Activated CD8-positive, alpha-beta T cell treated with anti-CD3 and anti-CD28 coated beads for 36 hours (primary cell): ENCODE measurements at places on chromosomes 1 and 21. TPM values are rescaled to one million over a fixed set of nuclear protein-coding genes. Genes with fewer than 3 reads are reported as not detected.

Gene FYB2
- not detected for total RNA-seq

Gene MECR
- 42.2 TPM for total RNA-seq

Gene KLHL21
- total RNA-seq: 18.1 TPM

Gene PLEKHA6
- 3.0 TPM for total RNA-seq

DNA sequence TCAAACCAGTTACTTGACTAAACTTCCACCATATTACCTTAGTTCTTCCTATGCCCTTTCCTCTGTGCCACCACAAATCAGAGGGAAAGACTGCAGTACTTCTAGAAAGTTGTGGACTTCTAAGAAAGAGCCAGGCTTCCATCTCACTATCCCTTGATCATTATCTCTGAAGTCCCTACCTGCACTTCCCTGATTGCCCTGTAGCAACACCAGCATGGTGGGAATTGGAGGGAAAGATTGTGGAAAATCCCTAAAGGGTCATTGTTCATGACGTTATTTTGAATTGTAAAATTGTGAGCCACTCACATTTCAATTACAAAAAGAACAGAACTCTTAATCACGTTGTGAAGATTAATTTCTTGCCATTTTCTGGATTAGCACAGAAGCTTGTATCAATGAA, 23.4 kb upstream of the KIAA1614 start:
- no peak for DNase-seq

DNA sequence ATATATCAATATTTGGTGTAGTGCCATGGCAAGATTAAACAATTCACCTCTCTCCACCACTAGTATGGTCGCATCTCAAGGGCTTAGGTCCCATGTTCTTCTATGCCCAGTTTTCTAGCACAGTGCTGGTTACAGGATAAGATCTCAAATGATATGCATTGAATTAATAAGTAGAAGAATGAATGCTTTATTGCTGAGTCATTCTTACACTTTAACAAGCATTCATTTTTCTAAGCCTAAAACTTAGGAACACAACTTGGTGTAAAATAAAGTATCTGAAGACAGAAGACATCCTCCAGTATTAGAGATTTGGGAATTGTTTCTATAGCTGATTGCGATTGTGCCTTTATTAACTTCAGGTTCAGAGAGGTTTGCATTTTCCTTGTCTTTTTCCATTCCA, 85.8 kb downstream of the TBX15 start:
- DNase-seq: no peak

DNA sequence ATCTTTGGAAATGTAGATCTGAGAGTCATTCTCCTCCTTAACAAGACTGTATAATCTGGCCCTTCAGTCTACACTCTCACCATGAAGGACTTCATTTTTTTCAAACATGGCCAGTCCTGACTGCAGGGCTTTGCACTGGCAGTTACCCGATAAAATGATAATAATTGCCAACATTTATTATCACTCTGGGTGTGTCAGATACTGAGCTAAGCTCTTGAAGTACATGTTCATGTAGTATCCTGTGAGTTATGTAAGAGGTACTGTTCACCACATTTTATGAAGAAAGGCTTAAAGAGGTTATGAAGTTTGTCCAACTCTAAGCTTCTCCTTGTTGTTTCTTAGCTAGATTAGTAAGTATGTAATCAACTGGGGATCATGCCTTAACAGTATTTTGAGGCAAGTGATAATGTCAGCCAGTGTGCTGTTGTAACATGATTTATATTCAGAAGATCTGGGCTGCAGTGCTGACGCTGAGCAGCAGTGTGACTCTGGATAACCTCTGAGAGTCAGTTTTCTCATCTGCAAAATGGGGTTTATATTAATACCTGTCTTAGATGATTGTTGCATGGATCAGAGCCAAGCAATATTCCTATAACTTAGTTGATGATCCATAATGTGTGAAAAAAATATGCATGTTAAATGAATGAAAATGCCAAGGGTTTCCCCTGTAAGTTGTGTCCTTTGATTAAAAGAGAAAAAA, 42.1 kb upstream of the LEPR start:
- DNase-seq: no peak

- DNase-seq: no peak
Observed at GRCh38 chr1:211543025-211543424, 35.9 kb downstream of the SLC30A1 start.

DNA sequence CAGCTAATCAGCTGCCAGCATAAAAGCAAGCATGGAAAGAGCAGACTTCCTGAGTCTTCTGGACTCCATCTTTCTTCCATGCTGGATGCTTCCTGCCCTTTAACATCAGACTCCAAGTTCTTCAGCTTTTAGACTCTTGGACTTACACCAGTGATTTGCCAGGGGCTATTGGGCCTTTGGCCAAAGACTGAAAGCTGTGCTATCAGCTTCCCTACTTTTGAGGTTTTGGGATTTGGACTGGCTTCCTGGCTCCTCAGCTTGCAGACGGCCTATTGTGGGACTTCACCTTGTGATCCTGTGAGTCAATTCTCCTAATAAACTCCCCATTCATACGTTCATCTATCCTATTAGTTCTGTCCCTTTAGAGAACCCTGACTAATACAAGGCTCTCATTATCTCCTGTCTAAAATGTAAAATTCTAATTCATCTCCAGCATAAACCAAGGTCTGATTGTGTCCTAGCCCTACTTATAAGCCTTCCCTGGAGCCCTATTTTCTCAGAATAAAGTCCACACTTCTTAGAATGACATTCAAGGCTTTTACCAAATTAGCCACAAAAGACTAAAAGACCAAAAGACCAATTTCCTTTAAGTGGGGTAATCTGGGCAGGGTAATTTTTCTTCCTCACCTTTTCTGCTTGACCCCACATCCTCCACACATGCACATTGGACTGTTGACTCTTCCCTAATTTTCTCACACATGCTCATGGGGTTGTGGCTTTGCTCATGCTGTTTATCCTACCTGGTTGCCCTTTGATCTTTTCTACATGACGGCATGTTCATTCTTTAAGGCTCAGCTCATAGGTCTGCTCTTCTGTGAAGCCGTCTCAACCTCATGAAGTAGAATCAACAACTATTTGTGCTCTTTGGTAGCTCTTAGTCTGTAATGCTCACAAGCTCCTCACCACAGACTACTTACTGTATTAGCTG, 18.1 kb upstream of the ENAH start:
- no peak for DNase-seq

DNA sequence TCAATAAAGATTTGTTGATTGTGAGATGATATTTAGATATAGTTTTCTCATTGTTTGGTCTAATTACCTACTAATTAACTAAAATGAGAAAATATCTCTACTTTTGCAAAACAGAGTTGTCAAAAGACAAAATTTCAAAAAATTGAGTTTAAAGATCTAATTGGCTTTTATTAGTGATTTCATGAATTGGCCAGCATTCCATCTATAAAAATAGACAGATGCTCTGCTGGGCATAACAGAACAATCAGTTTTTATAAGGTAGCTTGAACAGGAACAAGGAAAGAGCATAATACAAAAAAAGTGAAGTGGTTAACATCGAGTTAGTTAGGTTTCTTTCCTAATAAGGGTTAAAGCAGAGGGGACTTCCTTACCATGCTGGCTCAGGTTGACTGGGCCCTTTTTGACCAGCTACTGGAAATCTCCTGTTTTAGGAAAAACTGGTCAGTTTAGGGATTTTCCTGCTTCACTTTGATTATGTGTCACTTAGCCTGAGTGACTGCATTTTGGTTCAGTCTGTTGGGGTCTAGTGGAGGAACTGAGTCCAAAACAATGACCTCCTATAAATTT, 63.0 kb downstream of the VCAM1 start:
- DNase-seq: no peak

DNA sequence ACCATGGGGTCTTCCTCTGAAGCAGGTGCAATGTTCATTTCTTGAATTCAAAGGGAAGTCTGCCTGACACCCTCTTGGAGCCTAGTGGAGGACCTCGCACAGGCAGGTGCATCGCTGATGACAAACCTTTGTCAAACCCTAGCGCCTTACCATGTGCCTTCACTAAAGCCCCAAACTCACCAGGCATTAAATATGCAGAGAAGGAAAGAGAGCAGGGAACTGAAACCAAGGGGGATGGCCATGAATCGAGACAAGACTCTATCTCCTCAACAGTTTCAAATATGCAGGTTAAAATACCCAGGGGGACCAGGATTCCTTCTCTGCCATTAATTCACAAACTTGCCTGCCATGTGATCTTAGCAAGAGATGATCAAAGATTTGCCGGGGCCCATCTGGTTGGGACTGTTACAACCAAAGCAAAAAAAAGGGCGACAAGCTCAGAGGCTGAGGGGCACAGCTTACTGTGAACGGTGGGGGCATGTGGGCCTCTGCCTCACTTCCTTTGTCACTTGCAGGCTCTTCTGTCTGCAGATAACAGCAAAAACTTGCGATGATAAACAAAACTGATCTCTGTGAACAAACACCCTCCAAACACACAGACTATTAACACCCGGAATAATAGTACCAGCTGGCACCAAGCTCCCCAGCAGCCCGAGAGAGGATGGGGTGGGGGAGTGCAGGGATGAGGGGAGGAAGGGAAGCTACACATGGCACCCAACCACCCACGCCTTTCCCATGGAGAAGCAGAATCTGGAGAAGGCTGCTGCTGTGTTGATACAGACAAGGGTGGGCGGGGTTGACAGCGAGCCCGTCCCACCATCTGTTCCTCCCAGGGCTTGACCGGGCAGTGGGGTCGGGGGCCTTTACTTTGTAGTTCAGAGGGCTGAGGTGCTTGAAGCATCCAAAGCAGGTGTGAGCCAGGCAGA, 33.9 kb downstream of the TMEM63A start:
- peak; percentile 58 for DNase-seq

DNA sequence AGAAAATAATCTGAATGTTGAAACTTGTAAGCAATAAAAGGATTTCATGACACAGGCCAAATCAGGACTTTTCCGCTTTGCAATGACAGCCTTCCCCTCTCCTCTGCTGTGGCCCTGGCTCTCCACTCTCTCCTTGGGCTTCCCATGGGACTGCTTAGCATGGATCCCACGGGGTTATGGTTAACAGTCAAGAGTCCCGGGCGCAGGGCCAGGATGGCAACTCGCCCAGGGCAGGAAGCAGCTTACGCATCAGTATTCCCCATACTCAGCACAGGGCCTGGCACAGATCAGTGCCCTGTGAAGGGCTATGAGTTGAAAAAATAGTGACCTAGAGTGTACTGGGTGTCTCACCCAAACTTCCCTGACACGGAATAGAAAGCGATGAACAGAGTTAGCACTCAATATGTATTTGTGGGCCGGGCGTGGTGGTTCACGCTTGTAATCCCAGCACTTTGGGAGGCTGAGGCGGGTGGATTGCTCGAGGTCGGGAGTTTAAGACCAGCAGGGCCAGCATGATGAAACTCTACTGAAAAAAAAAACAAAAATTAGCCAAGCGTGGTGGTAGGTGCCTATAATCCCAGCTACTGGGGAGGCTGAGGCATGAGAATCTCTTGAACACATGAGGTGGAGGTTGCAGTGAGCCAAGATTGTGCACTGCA, 29.1 kb upstream of the GRHL3 start:
- no peak for DNase-seq

GRCh38 chr1:108611984-108612383, 48.9 kb downstream of the HENMT1 start:
- no peak for DNase-seq

DNA sequence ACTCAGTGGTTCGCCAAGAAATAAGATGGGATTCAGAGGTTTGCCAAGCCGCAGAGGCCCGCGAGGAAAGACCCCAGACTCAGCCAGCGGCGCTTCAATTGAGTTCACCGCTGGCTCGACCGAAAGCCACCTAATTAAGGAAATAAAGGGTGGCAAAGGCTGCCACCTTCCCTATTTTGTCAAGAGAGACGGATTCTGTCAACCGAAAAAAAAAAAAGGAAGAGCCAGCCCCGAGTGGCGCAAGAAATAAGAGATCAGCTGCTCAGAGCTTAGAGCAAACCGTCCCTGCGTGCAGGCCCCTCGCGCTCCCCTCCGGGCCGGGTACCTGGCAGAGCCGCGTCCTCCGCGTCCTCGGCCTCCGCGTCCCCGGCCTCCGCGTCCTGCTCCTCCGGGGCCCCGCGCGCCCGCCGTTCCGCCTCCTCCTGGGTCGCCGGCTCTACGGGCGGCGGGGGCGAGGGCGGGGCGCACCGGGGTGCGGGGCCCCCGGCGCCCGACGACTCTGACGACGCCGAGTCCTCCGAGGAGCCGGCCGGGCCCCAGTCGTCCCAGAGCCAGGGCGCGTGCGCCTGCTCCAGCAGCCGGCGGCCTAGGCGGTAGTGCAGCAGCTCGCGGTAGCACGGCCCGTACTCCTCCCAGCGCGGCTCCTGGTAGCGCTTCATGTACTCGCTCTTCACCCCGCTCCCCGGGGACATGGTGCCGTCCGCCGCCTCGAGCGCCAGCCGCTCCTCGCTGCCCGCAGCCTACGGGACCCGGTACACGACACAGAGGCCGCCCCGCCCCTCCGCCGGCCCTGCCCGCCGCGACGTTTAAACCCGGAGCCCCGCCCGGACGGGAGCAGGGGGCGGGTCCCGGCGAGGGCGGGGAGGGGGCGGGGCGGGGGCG, 832 bp downstream of the CCSAP start:
- DNase-seq: peak; percentile 76

GRCh38 chr1:14987829-14988603, 165.5 kb upstream of the TMEM51 start:
- no peak for DNase-seq

- DNase-seq: no peak
Observed at GRCh38 chr1:44152692-44153091, 11.3 kb upstream of the KLF18 start.

GRCh38 chr1:79362470-79362869, 355.9 kb upstream of the ADGRL4 start:
- DNase-seq: no peak

DNA sequence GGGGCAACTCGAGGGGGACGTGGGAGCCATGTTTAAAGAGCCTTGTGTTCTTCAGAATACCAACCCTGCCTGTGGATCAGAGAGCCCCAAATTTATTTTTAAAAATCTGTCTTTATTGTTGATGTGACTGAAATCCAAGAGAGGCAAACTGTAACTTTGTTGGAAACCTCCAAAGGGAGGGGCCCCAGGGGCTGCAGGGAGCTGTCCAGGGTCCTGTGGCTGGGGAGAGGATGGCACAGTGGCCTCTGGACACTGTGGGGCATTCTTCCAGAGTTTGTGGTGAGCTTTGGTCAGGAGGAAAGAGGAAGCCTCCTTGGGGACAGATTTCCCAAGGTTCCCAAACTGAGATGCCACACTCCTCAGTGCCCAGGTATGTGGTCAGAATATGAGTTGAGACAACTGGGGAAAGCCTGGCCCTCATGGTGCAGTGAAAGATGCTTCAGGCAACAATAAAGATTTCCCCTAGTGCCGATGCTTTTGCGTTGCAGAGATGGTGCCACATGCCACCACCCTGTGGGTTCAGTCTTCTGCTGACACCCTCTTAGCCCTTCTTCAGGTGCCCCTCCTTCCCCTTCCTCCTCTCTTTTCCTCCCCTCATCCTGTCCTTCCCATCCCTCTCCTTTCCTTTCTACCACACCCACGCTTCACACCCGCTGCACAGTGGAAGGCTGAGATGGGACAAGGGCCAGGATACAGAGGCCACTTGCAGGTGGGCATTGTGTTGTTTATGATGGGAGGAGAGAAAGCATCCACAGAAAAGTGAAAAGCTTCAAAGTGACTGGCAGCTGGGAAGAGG, 122.1 kb downstream of the UCK2 start:
- no peak for DNase-seq

DNA sequence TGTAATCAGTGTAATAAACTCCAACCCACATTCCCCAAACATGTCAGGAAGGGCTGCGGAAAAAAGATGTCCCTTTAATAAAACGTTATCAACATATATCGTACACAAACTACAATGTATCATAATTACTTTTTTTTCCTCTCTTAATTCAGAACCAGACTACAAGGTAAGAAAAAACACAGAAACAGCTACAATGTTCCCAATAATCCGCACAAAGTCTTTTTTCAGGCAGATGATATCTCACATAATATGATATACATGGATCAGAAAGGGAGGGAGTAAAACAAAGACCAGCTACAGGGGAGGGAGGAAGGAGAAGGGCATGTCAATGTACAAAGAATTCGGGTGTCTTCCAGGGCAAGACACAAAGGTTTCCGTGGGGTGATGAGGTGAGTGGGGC, 25.4 kb downstream of the MRPL37 start:
- no peak for DNase-seq
